ENCODE measurements at places on chromosomes 7 and 10.

- DNase-seq, result no peak
These were observed 35.6 kb upstream of the LOXL4 start for GRCh38 chr10:98303569-98303968.

- no peak for DNase-seq
These were observed 113.2 kb upstream of the CHST15 start for GRCh38 chr10:124206616-124207015.

DNA sequence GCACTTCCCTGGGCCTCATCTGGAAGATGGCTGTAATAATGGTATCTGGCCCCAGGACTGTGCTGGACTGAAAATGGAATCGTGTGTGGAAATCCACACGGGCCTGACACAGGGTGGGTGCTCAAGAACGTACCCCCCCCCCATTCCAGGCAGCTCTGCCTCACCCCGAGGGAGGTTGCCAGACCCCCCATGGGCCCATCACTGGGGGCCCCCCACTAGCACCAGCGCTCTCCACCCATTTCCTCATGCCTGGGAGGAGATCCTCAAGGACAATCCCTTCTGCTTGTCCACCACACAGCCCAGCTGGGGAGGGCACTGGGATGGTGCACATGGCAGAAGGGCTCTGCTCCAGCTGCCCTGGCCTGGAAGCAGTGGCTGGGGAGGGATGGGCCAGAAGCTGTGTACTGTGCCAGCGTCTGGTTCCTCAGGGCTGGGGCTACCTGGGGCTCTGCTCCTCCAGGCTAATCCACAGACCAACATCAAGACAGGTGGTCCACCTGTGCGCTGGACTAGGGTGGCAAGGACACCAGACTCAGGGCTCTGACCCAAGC, 55.4 kb downstream of the CAMK2B start:
- DNase-seq, result no peak

- DNase-seq, result no peak
These were observed 96.1 kb downstream of the PIP4K2A start for GRCh38 chr10:22618078-22618785.

DNA sequence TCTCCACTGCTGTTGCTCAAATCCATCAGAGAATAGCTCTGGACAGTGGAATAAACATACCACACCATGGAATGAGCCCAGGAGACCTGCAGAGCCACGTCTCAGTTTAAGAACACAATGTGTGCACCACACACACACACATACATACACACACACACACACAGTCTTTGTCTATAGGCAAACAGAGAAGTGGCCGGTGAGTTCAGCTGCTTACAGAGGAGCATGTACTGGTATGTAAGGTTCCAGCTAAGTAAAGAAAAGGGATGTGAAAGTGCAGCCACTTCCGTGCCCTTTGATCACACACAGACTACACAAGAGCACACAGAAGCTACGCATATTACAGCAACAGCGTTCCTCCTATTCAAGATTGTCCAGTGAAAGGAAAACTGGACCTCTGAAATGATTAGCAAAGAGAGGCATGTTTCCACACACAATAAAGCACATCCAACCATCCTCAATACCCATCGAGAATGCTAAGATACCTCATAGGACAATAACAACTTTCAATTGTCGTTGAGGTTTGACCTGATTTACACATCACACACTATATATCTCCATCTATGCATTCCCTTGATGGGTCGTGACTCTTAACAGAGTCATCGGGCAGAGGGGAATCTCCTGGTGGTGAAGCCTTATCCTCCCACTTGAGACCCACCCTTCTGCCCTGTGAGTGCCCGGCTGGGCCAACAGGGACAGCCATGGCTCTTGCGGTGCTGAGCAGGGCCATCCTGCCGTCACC, 23.6 kb downstream of the SLC35B4 start:
- DNase-seq, result no peak

- DNase-seq, result no peak
These were observed 163.1 kb upstream of the GDF10 start for GRCh38 chr10:47136866-47137265.

GRCh38 chr7:113392421-113392820, 274.1 kb upstream of the SMIM30 start:
- no peak for DNase-seq
